ENCODE measurements at places on chromosomes 16 and 17. TPM values are rescaled to one million over a fixed set of nuclear protein-coding genes. Genes with fewer than 3 reads are reported as not detected.

OR3A3 gene
- total RNA-seq = not detected

DNA sequence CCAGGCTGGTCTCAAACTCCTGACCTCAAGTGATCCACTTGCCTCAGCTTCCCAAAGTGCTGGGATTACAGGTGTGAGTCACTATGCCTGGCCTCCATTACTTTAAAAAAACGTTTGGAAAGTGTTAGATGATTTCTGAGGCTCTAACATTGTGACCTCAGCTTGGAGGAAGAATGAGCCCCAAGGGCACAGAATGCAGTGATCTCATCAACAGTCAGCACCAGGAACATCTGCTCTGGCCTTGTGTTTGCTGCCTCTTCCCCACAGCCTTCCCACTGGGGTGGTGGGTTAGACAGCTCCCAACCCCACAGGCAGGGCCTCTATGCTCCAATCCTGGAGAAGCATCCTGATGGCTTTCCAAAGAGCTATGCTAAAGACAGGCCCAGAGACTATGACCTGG, 37.7 kb upstream of the SREBF1 start:
- no peak for DNase-seq

GRCh38 chr17:2070241-2071023, 15.5 kb downstream of the HIC1 start:
- no peak for DNase-seq

DNA sequence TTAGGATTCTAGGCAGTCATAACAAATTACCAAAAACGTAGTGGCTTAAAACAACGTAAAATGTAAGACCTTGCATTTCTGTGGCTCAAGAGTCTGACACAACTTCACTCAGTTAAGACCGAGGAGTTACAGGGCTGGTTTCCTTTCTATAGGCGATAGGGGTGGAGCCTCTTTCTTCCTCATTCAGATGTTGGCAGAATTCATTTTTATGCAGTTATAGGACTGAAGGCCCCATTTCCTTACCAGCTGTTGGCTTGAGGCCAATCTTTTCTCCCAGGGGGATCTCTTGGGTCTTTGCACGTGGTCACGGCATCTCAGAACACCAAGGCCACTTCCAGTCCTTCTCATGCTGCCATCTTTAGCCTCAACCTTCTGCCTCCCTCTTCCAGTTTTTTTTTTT, 145.2 kb downstream of the KCNJ2 start:
- no peak for DNase-seq

SLC25A39 gene
- 56.9 TPM for total RNA-seq

All from posterior vena cava (tissue), 2 donors.